ENCODE measurements at places on chromosomes 7 and 10.

DNA sequence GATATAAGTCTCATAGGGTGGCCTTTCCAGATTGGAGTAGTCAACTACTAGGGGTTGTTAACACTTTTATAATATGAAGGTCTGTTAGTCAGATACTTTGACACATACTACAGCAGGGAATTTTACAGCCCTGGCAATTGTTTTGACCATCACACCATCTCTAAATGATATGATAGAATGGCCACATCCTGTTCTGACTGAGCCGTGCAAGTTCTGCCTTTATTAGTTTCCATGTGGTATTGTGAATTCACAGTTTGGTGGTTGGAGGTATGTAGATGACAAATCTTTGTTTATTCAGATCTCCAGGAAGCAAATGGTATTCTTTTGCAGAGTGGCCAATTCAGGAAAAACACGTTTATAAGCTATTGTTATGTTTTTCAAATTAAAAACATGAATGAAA, 83.0 kb downstream of the NRG3 start:
- no peak for DNase-seq

DNA sequence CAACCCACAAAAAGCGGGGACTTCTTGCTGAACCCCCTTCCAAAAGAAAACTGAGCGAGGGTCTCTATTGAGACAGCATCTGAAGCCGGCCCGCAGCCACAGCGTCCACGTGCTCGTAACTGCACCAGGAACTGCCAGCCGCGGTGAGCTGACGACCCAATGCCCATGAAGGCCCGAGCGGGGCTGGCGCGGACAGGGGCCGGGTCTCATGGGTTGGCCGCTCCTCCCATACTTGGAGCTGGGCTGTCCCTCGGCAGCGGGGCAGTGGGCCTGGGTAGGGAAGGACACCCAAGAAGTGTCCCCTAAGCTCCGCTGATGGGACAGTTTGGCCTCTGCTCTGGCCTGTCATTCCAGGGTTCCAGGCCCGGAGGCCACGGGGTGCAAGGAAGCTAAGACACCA, 22.3 kb downstream of the CYP2W1 start:
- DNase-seq: no peak

GRCh38 chr7:45001138-45001694, 1.2 kb downstream of the CCM2 start:
- peak; percentile 62 for DNase-seq

DNA sequence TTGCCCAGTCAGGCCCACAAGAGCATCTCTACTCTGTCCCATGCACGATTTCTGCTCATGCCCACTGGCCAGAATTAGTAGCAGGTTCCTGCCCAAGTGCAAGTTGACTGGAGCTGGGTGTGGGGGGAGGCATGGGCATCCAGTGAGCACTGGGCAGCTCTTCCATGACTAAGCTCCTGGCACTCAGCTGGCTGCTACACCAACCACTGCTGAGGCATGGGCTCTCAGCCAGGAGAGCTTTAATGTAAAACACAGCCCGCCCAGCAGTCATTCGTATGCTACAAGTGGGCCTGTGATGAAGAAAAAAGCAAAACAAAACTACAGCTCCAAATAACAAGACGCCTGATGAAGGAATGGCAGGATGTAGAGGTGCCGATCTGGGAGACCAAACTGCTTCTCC, 335.4 kb upstream of the PFKP start:
- no peak for DNase-seq

DNA sequence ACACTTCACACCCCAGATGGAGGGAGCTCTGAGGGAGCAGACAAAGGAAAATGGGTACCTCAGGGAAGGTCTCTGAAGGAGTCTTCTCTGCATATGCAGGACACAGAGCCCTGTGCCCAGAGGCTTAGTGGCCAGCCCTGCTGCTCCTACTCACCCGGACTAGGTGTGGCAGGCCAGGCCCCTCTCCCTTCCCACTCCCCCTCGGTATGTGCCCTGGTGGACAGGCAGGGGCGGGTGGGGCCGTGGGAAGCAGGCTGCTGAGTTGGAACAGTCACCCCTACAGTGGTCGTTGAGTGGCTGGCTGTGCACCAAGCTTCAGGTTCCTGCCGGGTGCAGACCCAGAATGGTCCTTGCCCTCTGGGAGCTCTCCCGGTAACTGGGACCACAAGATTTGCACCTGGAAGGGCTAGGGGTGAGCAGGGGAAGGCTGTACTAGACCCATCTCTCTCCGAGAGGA, 68.6 kb downstream of the ZMIZ1 start:
- no peak for DNase-seq

DNA sequence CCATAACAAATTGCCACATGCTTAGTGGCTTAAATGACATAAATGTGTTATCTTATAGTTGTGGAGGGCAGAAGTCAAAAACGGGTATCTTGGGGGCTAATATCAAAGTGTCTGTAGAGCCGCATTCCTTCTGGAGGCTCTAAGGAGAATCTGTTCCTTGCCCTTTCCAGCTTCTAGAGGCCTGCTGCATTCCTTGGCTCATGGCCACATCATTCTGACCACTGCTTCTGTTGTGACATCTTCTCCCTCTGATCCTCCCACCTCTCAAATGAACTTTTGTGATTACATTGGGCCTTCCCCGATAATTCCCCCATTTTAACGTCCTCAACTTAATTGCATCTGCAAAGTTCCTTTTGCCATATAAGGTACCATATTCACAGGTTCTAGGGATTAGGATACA, 76.1 kb downstream of the CYP26A1 start:
- no peak for DNase-seq

GRCh38 chr7:63067897-63068585, 930.6 kb upstream of the ZNF722 start:
- DNase-seq: peak; percentile 5

DNA sequence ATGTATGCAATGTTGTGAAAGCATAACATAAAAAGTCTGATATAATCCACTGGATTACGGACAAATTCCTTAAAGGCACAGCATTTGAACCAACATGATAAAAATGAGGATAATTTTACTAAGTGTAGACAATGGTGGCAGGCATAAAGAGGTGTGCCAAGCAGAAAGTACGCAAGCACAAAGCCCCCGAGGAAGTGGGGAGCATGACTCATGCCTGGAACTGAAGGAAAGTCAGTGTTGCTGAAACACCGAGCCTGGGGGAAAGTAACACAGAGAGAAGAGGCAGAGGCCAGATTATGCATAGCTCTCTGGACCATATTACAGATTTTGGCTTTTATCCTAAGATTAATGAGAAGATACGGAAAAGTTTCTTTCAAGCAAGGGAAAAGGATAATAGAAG, 490.0 kb upstream of the PHF14 start:
- DNase-seq: no peak
